C1 segment of cervical spinal cord (tissue), 14 donors: ENCODE measurements at places on chromosomes 13 and 19.

- no peak for DNase-seq
These were observed 698.8 kb downstream of the LIG4 start for GRCh38 chr13:107516517-107516916.

DNA sequence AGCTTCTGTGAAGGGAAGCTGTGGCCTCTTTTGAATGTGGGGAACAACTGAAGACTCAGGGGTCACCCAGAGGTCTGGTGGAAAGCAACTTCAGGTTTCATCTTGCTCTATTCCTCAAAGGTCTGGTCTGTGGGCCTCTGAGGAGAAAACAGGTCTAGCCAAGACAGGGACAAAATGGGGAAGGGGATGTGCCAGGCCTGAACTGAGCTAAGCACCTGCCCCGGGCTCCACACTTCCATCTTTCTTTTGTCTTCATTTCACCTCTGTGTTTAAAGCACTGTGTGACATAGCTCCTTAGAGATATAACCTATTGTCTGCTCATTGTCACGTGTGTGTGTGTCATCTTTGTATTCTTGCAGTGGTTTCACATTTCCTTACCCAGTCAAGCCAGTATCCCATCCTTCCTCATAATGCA is 19.9 kb upstream of the GDF15 start:
- no peak for DNase-seq

DNA sequence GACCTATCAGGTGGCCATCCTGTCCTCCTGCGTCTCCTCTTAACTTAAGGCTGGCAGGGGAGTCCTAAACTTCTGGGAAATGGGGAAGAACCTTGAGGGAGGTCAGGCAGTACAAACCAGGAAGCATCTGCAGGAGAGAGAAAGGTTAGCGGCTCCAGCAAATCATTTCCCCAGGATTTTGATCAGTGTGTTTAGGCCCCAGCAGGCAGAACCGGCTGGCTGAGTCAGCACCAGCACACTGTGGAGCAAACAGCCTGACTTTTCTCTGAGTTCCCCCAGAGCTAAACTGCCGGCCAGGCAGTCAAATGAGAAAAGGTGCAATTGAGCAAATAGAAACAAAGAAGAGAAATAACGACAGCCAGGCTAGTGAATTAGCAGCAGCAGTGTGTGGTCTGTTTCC is 46.7 kb upstream of the MEDAG start:
- DNase-seq: no peak

DNA sequence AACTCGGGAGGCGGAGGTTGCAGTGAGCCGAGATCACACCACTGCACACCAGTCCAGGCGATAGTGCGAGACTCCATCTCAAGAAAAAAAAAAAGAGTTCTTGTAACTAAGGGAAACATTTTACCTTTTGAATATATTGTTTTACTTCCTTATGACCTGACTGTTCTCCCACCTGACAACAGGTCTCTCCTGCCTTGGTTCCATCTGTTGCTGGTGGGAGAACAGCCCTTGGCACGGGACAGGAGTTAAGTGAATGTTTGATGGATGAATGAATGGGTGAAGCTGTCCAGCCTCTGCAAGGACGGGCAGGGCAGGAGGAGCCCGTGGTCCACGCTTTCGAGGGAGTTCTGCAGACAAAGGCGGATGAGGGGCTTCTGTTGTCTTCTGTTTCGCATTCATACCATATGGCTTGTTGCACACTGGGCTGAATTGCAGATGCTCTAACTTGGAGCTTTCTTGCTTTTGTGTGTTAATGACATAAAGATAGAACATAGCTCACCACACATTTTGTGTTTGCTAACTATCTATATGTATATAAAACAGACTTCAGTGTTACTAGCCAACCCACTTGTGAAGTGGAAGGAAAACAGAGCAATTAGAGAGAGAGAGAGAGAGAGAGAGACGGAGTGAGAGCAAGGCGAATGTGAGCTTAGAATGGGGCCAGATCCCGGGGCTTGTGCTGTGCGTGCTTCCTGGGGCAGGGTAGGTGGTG is 16.2 kb upstream of the CCNE1 start:
- no peak for DNase-seq

DNA sequence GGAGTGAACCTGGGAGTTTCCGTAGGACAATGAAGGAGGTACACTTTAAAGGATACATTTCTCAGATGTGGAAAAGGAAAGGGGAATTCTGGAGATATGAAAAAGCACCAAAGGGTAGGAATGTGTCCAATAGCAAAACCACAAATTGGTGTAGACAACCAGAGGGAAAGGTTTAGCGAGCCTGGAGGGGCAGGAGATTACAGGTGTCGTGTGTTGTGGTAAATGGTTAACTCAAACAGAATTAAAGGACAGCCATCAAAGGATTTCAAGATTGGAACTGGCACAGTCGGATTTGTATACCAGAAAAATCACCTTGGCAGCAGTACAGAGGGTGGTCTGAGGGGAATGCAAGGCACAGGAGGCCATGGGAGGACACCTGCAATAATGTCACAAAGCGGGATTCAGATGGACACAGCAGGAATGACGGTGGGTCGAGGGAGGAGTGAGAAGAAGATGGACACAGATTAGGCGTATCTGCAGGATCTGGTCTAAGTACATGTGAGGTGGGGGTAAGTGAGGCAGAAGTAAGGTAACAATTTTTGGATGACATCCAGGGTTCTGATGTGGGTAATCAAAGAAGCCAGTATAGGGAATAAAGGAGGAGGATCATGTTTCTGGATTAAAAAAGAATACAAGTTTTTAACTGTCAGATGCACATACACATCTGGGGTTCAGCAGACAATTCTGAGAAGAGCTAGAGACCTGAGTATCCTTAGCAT is 361.6 kb downstream of the KLF12 start:
- DNase-seq: no peak

GRCh38 chr19:31534786-31535657 is 185.8 kb upstream of the TSHZ3 start:
- no peak for DNase-seq

- no peak for DNase-seq
These were observed 283.2 kb upstream of the SLC10A2 start for GRCh38 chr13:103349211-103349980.

DNA sequence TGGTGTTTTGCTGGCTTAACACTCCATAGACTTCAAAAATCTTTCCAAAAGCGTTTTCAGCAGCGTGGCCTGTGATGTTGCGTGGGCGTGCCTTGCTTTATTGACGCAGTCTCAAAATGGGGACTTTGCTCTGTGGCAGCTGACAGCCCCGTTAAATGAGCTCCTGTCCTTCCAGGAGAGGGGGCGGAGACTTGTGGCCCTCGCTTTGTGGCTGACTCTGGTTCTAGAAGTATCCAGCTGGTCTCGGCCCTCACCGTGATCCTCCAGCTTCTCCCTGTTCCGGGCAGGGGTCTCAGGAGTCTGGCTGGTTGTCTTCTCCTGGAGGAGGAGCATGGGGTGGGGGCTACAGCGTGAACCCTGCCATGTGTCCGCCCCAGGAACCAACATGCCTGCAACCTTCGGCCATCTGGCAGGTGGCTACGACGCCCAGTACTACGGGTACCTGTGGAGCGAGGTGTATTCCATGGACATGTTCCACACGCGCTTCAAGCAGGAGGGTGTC is 8.4 kb upstream of the ZNF554 start:
- DNase-seq: no peak

- no peak for DNase-seq
These were observed 67.9 kb downstream of the ATP11A start for GRCh38 chr13:112757759-112758086.

DNA sequence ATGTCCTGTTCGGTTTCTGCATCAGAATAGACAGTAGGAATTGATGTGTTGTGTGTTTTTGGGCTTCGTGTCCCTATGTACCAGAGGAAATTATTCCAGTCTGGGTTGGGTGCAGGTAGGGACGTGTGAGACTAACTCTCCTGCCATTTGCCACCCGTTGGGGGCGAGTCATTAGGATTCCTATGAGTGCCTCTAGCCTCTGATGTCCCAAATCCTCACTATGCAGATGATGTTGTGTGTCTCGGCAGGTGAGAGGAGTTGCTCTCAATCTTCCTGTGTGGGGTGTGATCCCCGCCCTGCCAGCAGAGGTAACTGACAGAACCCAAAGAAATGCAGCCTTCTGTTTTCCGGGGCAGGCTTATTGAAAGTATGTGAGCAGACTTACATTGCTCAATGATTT is 31.2 kb upstream of the ZNF331 start:
- DNase-seq: no peak

DNA sequence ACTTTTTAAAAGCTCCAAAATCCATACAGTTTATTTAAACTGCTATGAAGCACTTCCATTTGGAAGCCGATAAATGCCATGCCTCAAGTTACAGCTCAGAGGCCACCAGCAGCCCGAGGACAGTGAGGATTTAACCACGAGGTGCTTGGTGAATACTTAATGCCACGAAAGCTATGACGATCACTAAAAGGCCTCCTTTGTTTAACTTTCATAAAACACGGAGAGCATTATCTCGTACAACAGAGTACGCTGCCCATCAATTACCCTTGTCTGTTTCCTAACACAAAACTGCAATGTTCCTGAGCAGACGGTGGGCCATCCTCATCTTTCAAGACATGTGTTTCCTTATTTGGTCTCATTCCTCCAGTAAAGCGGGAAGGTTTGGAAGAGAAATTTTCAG is 58.4 kb downstream of the PEPD start:
- DNase-seq: no peak

- DNase-seq: no peak
These were observed 136.1 kb downstream of the LACC1 start for GRCh38 chr13:44015811-44016210.

DNA sequence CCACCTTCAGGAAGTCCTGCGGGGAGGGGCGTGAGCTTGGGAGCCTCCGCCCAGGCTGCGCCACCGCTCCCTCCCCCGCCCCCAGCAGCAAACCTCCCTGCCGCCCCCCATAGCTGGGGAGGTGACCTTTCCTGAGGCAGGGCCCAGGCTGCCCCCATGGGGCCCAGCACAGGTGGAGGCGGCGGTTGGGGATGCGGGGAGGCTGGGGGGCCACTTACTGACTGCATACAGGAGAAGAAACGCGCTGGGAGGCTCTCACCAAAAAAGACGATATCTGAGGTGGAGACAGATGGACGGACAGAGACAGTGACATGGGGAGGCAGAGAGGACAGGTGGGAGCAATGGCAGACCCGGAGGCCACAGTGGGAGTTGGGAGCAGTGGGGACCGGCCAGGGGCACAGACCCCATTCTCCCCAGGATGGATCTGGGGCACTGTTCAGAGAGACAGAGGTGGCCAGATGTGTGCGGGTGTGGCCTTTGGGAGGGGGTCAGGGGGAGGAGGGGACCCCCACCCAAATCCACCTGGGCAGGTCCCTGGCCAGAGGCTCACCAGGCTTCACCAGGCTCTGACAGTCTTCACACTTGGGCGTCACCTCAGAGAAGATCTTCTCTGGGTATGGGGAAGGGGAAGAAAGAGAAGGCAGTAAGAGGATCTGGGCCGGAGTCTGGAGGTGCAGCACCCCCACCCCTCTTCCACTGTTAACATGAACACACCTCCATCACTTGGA is 3.0 kb upstream of the RINL start:
- DNase-seq: no peak

DNA sequence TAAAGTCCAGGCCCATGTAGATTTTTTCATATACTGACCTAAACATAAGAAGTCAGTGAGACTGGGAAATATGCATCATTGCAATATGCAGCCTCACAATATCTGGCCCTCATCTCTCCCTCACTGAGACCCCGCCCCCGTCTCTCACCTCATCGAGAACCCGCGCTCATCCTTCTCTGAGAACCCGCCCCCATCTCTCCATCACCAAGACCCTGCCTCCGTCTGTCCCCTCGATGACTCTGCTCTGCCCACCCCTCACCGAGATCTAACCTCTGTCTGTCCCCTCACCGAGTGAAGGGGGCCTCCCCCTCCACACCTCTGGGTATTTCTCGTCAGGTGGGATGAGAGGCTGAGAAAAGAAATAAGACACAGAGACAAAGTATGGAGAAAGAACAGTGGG is 20.5 kb upstream of the ZNF846 start:
- no peak for DNase-seq

DNA sequence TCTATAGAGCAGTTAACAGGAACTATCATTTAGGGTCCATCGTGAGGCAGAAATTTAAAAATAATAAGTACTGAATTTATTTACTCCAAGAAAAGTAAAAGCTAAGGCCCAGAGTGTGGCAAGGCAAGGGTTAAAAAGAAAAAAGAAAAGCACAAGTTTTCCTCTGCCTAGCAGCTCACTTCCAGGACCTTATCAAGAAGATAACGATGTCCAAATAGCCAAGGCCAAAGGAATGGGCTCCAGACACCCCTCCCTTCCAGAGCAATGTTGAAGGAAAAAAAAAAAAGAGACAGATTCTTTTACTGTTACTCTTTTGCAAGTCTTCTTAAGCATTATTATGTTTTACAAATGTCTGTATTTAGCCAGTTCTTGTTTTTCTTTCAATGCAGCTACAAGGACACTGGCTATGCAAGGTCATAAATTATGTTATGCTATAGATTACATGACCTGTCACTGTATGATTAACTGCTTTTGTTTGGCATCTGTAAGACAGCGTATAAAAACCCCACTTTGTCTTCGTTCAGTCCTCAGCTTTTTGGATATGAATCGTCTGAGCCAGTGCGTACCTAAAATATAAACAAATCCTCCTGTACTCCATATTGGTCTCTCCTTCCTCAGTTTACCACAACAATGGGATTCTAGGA is 2.9 kb upstream of the ZNF700 start:
- DNase-seq: no peak

GRCh38 chr13:27919659-27919933 is 204 bp upstream of the PDX1 start:
- no peak for DNase-seq

- DNase-seq: no peak
These were observed 62.1 kb downstream of the DGKH start for GRCh38 chr13:42110410-42111155.

GRCh38 chr13:24270639-24271141 is 38.7 kb upstream of the C1QTNF9 start:
- peak; percentile 72 for DNase-seq
